Stimulated activated CD4-positive, alpha-beta T cell treated with anti-CD3 and anti-CD28 coated beads, Interleukin-4, amount 100 ng/mL, for 24 hours (primary cell): ENCODE measurements at places on chromosomes 13 and 19.

DNA sequence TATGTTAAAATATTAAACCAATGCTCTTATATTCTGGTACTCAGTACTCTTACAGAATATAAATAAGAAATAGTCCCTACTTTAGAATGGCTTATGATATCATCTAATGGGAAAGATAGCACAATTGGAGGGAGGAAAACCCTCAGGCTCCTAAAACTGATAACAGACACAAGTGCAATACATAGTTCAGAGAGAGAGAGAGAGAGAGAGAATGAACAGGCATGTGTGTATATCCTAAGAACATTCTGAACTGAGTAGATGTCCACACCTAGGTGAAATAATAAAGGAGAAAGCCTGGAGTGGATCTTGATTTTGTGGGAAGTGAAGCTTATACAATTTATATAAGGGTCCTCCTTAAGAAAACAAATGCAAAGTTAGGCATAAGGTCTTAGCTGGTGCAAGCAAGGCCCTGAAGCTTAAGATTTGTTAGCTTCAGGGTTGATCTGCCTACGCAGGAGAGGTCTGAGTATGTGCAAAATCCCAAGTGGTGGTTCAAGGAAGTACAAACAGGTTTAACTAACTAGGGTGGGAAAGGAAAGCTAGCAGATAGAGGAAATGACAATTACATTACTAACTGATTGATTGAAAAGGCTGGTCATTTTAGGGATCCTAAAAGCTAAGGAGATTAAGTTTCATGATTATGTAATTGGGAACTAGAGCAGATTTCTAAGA is 53.3 kb downstream of the SOX21 start:
- DNase-seq, result no peak

GRCh38 chr19:40829205-40829604 is 21.0 kb downstream of the CYP2A6 start:
- no peak for DNase-seq

DNA sequence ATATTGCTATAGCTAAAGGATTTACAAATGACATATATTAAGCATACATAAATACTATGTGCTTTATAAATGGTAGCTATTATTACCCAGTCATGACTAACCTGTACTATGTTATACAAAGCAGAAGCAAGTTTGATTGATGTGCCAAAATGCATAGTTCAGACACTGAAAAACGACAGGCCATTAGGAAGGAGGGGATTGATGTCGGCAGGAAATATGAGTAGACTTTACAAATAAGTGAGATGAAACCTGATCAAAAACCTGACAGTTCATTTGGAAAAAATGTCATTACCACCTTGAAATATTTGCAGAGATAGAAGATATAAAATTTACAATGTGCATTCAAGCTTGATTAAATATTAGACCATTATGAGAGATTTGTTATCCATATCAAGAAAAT is 38.8 kb upstream of the TPP2 start:
- no peak for DNase-seq

DNA sequence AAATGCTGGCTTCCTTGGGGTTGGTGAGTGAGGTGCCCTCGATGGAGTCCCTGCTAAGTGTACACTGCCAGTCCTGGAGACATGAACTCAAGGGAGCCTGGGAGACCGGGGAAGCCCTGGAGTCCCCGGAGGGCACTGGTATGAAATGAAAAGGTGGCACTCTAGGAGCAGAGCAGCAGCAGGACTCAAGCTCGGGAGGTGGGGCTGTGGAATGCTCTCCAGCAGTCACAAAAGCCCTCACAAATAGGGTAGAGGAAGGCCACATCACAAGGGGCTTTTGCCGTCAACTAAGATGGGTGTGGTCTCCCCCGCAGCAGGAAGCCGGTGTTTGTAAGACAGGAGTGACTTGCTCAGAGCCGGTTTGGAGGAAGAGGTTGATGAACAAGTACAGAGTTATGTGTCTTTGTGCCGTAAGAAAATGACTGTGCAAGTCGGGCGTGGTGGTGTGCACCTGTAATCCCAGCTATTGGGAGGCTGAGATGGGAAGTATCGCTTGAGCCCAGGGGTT is 19.3 kb downstream of the CCNE1 start:
- peak; percentile 63 for DNase-seq

DNA sequence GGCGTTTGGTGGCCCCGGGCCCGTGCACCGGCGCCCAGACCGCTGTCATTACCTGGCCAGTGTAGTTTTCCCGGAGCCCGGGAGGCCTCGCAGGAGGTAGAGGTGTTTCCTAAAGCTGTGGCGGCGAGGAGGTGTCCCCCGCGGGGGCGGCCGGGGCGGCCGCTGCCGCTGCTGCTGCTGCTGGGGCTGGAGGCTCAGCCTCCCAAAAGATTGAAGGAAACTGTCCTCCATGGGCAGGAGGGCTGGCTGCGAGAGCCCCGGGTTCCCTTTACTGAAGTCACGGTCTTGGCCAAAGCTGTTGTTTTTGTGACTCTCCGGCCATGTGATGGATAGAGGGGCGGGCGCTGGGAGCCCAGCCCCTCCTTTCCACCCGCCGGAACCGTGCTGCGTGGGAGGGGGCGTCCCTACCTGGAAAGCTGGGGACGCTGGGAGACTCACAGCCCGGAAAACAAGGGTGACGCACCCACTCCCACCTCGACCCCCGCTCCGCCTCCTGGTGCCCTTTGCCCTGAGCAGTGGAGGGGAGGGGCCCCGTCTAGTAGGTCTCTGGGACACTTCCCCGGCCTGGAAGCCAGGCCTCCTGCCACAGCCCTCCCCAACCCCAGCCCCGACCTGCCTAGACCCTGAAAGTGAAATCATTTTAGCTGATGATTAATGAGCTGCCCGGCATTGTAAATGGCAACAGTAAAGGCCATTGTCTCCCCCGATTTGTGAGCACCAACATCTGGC is at the start of gene N4BP2L1:
TSS of gene N4BP2L1 (minus strand) at position 279 of the 729 bp plus-strand sequence. CDS start at position 231, 48 bp downstream.
- DNase-seq, result peak; percentile 86

DNA sequence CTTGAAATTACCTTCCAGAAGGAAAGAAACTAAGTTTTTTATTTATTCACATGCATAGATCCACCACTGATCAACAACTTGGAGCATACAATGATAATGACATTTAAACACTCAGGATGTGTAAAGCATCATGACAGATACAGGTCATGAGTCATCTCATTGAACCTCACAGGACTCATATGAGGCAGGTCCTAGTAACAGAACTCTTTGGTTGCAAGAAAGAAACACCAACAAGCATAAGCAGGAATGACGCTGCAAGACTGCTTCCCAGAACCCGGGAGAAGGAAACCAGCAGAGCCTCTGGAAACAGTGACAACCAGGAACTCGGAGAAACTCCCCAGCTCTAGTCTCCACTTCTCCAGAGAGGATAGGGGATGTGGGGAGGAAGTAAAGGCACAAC is 60.8 kb upstream of the IPO5 start:
- no peak for DNase-seq

GRCh38 chr19:19538061-19538784 is at the start of gene CILP2:
CILP2 (plus strand) TSS chr19:19538265; CDS start chr19:19538350, 85 bp downstream.
- peak; percentile 34 for DNase-seq

GRCh38 chr13:59304596-59304995 is 859.1 kb downstream of the DIAPH3 start:
- DNase-seq, result no peak

- no peak for DNase-seq
Observed at GRCh38 chr13:40540328-40541044, 126.0 kb downstream of the FOXO1 start.

GRCh38 chr19:15113245-15114152 is 6.3 kb downstream of the SYDE1 start:
- DNase-seq, result no peak

DNA sequence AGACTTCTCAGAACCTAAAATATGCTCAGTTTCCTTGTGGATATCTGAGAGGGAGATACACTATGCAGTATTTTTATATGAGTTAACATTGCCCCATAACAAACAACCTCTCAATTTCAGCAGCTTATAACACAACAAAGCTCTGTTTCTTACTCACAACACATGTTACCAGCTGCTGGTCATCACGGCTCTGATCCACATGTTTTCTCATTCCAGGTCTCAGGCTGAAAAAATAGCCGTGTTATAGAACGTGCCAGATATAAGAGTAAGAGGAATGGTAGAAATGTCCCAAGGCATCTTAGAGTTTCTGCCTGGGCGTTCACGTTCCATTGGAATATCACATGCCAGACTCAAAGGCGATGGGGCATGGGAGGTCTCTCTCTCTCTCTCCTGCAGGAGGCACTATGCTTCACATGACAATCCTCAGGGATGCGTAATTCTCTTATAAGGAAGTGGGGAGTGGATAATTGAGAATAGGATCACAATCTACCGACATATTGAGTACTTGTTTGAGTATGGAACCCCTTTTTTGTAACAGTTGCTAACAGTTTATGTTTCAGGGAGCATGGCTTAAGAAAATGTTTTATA is 246.6 kb downstream of the NHLRC3 start:
- no peak for DNase-seq

DNA sequence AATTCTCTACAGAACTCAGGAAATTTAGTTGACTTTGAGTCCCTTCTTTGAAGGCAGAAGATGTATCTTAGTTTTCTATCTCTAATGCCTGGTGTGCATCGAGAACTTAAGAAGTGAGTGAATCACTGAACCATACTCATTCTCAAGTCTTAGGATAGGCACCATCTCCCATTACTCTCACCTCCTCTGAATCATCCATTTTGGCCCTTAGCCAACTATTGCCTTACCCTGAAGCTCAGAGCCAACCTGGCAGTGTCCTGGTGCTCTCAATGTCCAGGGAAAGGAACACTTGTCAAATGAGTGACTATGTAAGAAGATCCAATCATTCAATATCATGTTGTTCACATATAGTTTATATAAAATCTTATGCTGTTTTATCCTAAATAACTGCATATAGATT is 146.6 kb downstream of the RGCC start:
- DNase-seq, result peak; percentile 19

GRCh38 chr13:88752041-88752440 is 1080.9 kb downstream of the SLITRK5 start:
- no peak for DNase-seq

DNA sequence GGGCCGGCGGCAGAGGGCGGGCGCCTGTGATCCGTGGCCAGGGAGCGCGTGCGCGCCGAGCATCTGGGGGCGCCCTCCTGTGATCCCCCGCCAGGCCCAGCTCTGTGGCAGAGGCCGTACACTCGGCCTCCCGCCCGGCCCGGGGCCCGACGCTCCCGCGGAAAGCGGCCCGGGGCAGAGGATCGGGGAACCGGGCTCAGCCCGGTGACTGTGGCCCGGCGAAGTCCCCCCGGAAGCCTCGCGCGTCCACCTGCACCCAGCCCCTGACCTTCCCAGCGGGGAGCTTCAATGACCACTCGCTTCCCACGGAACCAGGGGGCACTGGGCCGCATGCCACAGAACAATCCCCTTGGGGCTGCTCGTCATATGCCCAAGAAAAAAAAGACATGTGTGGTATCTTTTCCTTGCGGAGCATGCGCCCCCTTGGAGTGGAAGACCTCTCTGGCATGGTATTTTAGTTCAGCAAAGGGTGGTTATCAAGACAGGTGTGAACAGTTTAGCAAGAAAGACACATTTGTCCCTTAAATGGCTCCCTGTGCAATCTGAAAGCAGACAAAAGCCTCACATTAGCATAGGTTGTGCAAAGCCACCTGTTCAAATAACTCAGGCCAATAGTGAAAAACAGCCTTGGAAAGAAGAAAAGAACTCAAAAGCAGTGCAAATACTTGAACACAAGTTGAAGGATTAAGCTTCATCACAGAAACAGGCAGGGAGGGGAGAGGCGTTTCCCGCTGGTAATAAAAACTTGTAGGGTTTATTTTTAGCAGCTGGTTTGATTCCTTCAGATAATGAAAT is 290.9 kb upstream of the SOX21 start:
- no peak for DNase-seq

GRCh38 chr13:93480553-93481106 is 254.0 kb downstream of the GPC6 start:
- DNase-seq, result no peak

DNA sequence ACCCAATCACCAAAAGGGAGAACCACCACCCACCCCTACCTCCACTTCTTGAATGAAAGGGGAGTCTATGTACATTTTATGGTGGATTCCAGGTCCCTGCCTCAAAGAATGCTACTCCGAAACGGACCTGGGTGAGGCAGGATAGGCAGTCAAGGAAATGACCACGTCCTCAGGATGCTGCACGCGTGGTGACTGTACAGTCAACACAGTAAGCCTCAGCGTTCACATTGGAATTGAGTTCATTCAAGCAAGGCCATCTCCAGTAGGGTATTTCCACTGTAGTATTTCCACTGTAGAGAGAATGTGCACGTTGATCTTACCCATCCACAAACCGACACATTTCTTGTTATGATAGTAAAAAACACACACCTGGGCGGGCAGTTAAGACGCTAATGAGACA is 16.9 kb downstream of the ZSCAN5C start:
- no peak for DNase-seq

GRCh38 chr19:15154002-15154612 is 46.7 kb downstream of the NOTCH3 start:
- peak; percentile 32 for DNase-seq

DNA sequence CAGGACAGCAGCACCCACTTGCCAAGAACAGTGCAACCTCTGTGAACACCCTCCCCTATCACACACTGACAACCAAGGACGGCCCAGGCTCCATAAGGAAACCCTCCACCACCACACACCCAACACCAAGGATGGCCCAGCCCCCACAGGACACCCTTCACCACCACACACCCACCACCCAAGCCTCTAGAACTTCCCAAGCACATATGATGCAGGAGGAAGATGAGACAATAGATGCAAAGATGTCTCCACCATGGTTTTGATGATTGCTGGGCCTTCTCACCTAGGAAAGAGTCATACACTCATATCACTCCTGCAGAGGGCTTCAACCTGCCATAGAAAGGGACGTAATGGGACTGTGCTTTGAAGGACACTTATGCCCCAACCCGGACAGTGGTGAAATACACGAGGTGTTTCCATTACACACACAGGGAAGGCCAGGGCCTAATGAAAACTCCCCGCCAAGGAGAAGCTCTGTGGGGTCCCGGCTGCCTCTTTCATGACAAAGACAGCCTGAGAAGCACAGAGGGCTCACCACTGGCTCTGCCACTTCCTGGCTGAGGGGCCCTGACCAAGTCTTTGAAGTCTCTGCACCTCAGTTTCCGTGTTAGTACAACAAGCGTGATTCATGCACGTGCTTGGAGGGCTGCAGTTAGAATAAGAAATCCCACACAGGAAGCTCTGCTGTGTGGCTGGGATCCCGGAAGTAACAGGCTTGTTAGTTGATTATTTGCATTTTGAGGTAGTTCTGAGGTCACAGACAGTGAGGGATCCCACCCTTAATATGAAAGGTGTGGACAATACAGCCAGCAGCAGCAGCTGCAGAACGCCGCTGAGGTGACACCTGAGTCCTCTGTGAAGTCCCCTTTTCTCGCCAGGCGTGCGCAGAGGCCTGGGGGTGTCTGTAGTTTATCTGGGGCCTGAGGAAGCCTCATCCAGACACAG is 61.9 kb upstream of the ATP12A start:
- DNase-seq, result peak; percentile 63

DNA sequence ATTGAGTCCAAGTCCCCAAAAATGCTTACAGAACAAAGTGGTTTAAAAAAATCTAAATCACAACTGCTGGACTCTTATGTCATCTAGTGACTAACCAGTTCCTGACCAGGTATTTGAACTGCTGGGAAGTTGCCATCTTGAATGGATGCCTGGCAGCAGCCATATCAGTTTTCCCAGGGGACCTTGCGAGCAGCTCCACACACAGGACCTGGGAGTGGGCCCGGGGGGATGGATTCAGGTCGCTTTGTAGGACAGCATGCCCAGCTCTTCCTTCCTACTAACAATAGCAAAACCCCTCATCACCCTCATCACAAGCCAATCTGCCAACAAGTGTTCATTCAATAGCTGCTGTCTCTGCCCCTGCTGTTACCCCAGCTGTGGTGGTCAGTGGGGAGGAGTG is 65.3 kb downstream of the KCTD15 start:
- DNase-seq, result no peak
